Stimulated activated CD4-positive, alpha-beta T cell treated with anti-CD3 and anti-CD28 coated beads, Interleukin-12 subunit alpha, Interleukin-12 subunit beta, amount 100 ng/mL, for 24 hours (primary cell): ENCODE measurements at places on chromosomes 12 and 14.
A peak's percentile ranks its signal among the peaks of the same experiment; 100 is the strongest.

GRCh38 chr12:67193704-67194103 lies 75.5 kb upstream of the CAND1 start:
- peak; percentile 4 for DNase-seq

DNA sequence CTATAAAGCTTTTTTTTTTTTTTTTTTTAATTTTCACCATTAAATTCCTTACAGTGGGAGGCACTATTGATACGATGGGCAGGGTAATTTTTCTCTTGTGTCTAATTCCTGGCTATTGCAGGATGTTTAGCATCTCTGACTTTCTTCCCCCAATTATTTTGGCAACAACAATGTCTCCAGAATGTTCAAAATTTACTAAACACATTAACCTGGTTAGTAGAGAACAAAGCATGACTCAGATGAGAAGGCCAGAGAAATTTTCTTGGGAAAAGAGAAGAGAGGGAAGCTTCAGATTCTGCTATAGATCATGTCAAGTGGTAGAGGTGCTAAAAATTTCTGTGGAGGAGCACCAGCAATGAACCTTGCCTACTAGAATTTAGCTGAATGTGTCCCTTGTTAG lies 171.5 kb upstream of the PRICKLE1 start:
- DNase-seq, result no peak

GRCh38 chr14:99946652-99947489 lies 118.4 kb upstream of the EVL start:
- peak; percentile 31 for DNase-seq

DNA sequence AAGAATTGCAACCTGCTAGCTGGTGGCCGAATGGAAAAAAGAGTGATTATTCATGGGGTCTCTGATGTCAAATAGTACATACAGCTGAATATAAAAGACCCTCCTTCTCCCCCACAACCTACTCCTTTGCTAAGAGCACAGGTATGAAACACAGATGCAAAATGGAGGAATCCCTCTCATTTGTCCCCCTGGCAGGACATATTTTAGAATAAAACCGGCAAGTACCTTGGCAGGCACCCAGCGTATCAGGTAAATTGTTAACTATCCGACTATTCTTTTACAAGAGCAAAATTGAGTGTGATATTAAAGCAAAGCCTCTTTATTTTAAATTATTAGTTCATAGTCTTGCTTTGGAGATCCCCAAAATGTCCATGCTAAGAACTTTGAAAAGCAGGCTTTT lies 73.7 kb upstream of the USP44 start:
- DNase-seq, result no peak

GRCh38 chr12:105982022-105982421 lies 156.7 kb downstream of the NUAK1 start:
- no peak for DNase-seq

- DNase-seq, result no peak
Measured at GRCh38 chr12:62221107-62221506, 39.1 kb upstream of the USP15 start.

DNA sequence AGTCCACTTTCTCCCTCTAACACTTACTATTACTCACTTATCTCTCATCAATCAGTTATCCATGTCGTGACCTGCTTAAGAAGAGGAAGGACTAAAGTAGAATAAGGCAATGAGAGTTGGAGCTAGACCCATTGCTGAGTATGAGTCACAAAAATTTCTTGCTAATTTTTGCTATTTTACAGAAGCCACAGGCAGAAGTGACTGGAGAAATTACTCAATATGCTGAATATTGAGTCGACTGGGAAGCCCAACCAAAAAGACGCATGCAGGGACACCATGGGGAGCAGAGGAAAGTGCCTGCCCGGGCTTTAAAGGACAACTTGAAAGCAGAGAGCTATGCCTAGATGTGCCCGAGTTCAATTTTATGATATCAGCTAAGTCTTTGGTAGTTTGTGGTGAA lies 115.4 kb upstream of the FOXG1 start:
- no peak for DNase-seq

GRCh38 chr12:72269491-72269890 lies 2.7 kb upstream of the TRHDE start:
- no peak for DNase-seq

- DNase-seq, result no peak
Measured at GRCh38 chr12:65668981-65669695, 155.1 kb upstream of the HMGA2 start.

DNA sequence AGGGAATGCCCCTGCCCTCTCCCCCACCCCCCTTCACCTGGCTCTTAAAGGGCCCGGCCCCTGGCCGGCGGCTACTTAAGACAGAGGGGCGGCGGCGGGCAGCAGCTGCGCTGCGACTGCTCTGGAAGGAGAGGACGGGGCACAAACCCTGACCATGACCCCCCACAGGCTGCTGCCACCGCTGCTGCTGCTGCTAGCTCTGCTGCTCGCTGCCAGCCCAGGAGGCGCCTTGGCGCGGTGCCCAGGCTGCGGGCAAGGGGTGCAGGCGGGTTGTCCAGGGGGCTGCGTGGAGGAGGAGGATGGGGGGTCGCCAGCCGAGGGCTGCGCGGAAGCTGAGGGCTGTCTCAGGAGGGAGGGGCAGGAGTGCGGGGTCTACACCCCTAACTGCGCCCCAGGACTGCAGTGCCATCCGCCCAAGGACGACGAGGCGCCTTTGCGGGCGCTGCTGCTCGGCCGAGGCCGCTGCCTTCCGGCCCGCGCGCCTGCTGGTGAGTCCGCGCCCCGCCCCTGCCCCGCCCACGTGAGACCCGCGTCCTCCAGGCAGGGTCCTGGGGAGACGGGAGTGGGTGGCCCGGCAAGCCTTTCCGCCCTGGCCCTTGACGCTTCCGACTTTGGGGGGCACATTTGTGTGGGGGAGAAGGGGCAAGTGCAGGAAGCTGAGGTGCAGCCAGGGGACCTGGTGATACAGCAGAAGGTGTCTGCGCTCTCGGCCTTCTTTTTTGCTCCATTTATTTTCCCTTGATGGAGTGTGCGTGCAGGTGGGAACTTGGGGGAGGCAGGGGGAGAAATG lies at the start of gene IGFBP6:
Gene IGFBP6 (plus strand): TSS at position 104 of the 790 bp plus-strand sequence. CDS start 51 bp downstream, at position 155.
- peak; percentile 62 for DNase-seq

GRCh38 chr12:15627995-15628945 lies 160.9 kb downstream of the EPS8 start:
- DNase-seq, result no peak

DNA sequence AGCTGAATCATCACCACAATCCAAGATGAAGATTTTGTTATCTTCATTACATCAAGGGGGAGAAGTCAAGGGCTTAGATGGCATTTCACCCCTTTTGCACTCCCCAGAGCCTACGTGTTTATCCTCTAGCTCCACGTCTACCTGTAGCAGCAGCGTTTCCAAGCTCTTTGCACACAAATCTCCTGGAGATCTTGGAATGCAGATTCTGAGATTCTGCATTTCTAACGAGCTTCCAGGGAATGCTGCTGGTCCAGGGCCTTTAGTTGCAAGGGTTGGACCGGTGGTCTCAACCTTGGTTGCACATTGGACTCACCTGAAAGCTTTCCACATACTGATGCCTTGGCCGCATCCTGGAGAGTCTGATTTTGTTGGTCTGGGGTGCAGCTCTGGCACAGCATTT lies 49.5 kb upstream of the STON2 start:
- no peak for DNase-seq

GRCh38 chr14:97005934-97006333 lies 208.8 kb downstream of the VRK1 start:
- DNase-seq, result no peak

- no peak for DNase-seq
Measured at GRCh38 chr12:112233242-112233641, 107.9 kb downstream of the TRAFD1 start.

GRCh38 chr12:8501720-8502119 lies 11.6 kb upstream of the CLEC4D start:
- DNase-seq, result no peak
